Lung (tissue), 17 donors: ENCODE measurements at places on chromosomes 5 and 9.

DNA sequence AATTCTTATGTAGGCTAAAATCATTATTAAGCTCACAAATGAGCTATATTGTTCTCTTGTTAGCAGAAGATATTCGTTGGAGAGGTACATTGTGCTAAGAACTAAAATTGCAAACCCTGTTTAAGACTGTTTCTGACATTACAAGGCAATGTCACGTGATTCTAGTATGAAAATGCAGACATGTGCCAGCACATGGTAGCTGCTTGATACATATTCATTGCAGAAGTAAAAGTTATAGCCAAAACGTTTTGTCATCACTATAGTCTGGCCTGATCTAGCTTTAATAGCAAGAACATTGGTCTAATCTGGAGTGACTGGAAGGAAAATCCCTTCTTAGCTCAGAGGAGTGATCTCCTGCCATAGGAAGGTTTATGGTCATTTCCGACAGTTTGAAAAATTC, 144.7 kb downstream of the CFAP90 start:
- DNase-seq, result peak; percentile 7

DNA sequence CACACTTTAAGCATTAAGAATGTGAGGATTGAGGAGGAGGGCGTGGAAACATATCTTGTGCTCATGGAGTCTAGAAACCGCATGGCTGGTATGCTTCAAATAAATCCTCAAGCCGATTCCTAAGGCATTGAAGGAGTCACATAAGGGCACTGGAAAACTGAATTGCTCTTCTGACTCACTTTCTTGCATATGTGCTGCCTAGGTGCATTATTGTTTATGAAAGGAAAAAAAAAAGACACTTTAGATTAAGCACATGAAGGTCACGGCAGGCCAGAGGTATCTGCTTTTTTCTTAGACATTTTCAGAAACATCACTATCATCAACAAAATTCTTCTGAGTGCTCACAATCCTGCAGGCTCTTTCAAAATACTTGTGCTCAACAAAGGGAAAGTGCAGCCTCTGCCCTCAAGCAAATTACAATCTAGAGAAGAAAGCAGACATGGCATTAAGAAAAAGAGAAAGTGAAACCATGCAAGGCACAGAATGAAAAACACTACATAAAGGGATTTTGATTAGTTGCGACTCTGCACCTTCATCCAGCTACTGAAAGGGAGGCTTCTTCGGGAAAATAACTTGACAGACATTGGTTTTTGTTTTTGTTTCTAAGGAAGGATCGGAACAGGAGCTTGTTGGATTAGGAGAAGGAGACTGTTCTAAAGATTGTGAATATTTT, 2117.6 kb downstream of the MAT2B start:
- no peak for DNase-seq

GRCh38 chr9:4986783-4987182, 1.7 kb downstream of the JAK2 start:
- DNase-seq, result no peak

GRCh38 chr9:126198854-126199253, 127.8 kb upstream of the MVB12B start:
- no peak for DNase-seq

GRCh38 chr9:135500071-135500524, 384 bp upstream of the MRPS2 start:
- no peak for DNase-seq

DNA sequence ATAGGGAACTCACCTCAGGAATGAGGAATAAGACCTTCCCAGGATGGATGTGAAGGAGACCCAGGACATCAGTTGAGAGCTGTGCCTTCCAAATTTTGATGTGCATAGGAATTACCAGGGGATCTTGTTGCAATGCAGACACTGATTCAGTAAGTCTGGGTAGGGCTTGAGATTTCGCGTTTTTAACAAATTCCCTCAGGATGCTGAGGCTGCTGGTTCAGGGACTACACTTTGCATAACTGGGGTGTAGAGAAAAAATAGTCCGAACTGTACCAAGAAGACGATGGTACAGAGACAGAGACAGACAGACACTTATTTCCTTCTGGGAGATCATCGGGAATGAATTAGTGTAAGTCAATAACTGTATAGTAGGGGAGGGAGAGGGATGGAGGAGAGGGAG, 82.3 kb upstream of the FREM1 start:
- no peak for DNase-seq

GRCh38 chr5:177963966-177964365, 32.1 kb downstream of the PROP1 start:
- DNase-seq, result no peak

GRCh38 chr9:84447305-84447704, 106.7 kb upstream of the SLC28A3 start:
- peak; percentile 33 for DNase-seq

DNA sequence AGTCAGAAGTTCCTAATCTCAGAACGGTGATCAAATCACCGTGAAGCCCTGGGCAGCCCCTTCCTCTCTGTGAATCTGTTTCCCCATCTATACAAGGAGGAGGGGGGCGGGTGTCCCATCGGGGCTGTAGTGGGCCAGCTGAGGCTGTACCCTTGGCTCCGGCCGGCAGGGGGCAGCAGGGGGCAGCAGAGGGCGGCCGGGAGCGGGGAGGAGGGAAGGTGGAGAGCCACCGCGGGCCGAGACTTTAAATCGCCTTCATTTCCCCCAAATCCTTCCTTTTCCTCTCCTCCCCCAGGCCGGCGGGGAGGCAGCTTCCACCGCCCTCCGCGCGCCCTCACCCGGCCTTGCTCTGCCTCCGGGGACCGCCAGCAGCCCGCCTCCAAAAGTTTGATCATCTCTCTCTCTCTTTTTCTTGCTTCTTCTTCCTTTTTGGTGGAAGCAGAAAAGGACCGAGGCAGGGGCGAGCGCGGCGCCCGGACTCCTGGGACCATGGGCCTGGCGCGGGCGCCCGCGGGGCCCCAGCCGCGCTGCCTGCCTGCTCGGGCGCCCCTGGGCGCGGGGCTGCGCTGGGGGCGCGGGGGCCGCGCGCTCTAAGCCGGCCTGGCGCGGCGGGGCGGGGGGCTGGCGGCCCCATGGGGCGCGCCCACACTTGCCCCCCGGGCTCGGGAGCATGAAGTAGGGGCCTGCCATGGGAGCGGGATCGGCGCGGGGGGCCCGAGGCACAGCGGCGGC, at the start of gene COL27A1:
COL27A1 (plus strand) TSS at position 275 of the 732 bp plus-strand sequence; CDS start at position 689, 414 bp downstream.
- peak; percentile 92 for DNase-seq

GRCh38 chr9:129355631-129356030, 177.6 kb upstream of the IER5L start:
- DNase-seq, result no peak

GRCh38 chr9:136241542-136241941, 4.1 kb downstream of the QSOX2 start:
- DNase-seq, result no peak

- peak; percentile 97 for DNase-seq
These were observed at the start of gene CTNNAL1 for GRCh38 chr9:109012876-109013678. Gene CTNNAL1 (minus strand): TSS chr9:109013499. CDS start chr9:109013442, 57 bp downstream.

- DNase-seq, result no peak
These were observed 149.0 kb downstream of the PDE4D start for GRCh38 chr5:59744531-59744992.

- DNase-seq, result no peak
These were observed 55.5 kb downstream of the TENT4A start for GRCh38 chr5:6768590-6769230.

- DNase-seq, result peak; percentile 16
These were observed 2.8 kb downstream of the CDH10 start for GRCh38 chr5:24642022-24642421.

GRCh38 chr5:169071-169727, 22.1 kb upstream of the LRRC14B start:
- DNase-seq, result peak; percentile 74

GRCh38 chr5:52784737-52785136, 3.0 kb upstream of the ITGA1 start:
- no peak for DNase-seq

DNA sequence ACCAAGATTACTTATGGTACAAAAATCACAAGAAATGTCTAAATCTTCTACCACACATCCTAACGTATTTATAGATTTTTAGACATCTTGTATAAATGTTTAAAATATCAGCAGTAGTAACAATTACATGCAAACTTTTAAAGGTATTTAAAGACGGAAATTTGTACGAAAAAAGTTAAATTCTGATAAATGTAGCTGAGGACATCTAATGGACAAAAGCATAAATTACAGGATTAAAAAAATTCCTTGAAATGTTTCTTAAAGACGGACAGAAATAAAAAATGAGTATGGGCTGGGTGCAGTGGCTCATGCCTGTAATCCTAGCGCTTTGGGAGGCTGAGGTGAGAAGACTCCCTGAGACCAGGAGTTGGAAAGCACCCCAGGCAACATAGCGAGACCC, 15.8 kb downstream of the ERCC8 start:
- no peak for DNase-seq

- DNase-seq, result peak; percentile 92
These were observed 92.3 kb upstream of the FANCC start for GRCh38 chr9:95409650-95410426.

GRCh38 chr9:96121136-96121535, 180.8 kb downstream of the HSD17B3 start:
- DNase-seq, result peak; percentile 57

DNA sequence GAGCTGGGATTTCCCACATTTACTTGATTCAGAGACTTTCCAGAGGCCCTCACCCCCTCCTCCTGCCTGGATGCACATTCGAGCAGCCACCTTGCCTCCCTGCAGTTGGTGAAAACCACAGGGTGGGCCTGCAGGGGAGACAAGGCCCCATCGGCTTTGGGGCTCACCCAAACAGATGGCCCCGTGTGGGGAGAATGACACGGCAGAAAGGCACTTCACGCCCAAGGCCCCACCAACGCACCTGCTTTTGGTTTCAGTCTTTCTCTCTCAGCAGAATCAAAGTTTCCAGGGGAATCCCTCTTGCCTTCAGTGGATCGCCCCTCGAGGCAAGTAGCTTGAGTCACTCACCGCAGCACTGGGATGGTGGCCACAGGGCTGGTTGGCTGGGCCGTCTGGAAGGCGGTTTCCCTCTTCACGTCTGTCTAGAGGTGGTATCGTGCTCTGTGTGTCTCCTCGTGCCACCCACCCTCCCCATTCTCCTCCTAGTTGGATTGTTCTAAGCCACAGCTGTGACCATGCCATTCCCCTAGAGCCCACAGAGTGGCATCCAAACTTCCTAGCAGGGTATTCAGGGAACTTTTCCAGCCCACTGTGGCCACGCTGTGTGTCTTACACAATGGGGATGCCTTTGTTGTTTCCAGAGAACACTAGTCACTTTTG, 31.8 kb downstream of the SEC61B start:
- DNase-seq, result no peak

DNA sequence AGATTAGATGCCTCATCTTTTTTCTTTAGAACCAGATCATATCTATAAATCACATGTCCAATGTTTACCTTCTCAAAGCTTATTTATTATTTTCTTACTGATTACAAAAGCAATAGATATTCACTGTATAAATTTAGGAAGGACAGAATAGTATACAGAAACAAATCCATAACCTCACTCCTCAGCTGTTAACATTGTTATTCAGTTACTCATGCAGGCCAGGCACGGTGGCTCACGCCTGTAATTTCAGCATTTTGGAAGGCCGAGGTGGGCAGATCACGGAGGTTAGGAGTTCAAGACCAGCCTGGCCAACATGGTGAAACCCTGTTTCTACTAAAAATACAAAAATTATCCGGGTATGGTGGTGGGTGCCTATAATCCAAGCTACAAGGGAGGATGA, 15.3 kb downstream of the STOM start:
- no peak for DNase-seq

- no peak for DNase-seq
These were observed 6.1 kb downstream of the MAML1 start for GRCh38 chr5:179738742-179739141.

- DNase-seq, result no peak
These were observed 170.8 kb downstream of the MACROH2A1 start for GRCh38 chr5:135228222-135228621.

DNA sequence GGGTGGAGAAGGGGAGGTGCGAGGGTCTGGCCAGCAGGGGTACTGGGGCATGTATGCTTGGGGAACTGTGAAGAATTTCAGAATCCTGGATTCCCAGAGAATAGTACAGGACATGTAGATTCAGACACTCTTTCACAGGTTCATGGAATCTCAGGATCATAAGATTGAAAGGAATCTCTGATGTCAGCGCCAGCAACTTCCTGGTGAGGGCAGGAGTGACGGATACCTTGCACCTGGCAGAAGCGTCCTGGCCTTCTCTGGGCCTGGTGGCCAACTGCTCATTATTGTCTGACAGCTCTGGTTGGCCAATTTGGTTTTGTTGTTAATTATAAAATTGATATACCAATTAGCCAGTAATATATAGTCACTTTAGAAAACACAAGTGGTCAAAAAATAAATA, 6.9 kb downstream of the GM2A start:
- DNase-seq, result no peak

- DNase-seq, result no peak
These were observed 269.3 kb upstream of the NMUR2 start for GRCh38 chr5:152674403-152674802.

GRCh38 chr9:90061187-90061586, 456.4 kb downstream of the GADD45G start:
- no peak for DNase-seq

DNA sequence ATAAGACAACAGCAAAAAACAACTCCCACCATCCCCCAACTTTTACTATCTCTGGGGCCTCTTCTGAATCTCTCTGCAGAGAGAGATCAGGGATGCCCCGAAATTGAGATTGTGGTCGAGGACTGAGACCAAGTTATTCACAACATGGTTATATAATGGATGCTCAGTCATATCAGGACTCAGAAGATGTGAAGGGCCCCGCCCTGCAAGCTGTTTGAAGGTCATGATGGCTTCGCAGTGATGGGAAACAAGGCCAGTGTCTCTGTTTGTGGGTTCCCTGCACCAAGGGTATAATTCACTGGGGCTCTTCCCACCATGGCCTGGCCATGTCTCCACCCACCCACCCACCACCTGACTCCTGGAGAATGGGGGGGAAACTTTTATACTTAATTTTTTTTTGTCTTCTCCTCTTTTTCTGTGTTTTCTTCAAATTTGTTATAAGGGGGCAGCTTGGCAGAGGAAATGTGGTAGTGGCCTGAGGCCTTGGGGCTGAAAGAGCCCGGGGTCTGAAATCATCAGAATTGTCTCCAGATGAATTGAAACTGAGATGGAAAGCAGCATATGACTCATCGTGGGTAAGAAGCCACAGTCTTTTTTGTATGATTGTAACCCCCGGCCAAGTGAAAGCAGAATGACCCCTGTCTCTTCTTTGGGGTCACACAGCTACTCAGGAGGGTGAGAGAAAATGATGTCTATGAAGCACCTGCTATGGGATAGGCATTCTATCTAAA, 15.0 kb upstream of the TEX48 start:
- DNase-seq, result no peak

GRCh38 chr5:170275376-170275994, 22.1 kb downstream of the LCP2 start:
- no peak for DNase-seq

DNA sequence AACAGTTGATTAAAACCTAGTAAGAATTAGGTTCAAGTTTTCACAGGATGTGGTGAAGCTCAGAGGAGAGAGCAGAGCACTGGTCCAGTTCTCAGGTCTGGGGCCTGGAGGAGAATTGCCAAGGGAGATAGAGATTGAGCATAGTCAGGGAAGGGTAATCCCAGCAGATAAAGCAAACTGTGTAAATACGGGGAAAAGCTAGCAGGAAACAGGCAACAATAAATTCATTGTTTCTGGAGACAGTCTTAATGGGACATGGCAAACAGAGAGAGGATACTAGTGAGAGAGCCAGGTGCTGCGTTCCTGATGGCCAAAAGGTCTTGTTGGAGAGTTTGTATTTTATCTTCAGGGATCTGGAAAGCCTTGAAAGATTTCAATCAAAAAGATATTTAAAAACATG, 333.0 kb downstream of the PDE4D start:
- no peak for DNase-seq

GRCh38 chr9:82080265-82080664, 91.7 kb downstream of the SPATA31D1 start:
- no peak for DNase-seq

- DNase-seq, result peak; percentile 96
These were observed 669.0 kb downstream of the ACTL7B start for GRCh38 chr9:108186642-108187395.
